ENCODE measurements at places on chromosomes 4 and X.

GRCh38 chr4:762211-763190, 56.9 kb downstream of the PCGF3 start:
- no peak for DNase-seq

DNA sequence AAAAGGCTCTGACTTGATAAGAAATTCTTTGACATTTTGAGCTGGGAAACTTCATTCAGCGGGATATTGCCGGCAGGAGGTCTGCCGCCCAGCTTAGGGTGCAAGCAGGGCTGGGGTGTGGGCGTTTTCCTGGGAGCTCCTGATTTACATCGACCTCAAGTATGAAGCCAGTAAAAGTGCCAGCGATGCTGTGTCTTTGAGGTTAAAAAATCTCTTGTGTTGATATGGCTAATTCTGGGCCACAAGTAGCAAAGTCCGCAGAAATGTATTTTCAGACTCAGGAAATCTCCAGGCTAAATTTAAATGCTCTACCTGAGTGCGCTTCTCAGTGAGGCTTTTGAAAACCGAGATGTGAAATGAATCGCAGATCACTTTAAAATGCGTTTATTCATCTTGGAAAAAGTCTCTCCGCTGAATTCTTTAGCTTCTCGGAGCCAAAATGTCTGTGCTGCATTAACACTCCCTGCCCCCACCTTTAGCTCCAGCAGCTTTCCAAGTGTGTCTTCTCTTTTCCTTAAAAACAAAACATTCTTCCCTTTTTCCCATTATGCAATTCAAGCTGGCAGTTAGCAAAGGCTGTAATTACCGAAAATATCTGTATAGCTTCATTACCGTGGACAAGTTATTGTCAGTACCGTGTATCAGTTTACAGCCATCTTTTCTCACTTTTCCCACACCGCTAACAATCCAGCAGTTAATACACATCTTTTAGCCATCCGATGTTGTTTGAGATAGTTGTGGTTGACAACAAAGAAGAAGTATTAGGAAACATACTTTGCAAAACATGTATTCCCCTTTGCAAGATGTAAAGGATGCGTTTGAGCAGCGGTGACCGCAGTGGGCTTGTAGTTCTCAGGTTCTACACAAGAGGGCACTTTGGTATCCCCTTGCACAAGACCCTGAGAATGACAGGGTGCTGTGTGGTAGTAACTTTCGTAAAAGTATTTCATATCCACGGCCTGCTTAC, 136.0 kb upstream of the STX18 start:
- peak; percentile 34 for DNase-seq

DNA sequence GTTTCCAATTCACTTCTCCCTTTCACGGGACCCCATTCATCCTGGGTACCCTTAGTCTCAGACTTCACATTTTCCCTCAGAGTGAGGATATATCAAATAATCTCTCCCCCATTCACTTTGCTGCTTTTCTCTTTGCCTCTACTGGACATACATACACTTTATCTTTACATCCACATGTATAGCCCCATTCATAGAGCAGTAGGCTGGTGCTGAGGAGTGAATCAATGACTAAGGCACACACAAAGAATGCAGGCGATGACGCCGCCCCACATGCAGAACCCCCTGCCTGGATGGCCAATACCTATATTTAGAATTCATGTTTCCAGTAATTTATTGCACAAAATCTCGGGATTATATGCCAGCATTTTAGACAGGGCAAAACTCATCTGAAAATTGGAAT, 554.3 kb upstream of the TENM3 start:
- no peak for DNase-seq

GRCh38 chr4:78336093-78336943, 215.3 kb upstream of the ANXA3 start:
- no peak for DNase-seq

DNA sequence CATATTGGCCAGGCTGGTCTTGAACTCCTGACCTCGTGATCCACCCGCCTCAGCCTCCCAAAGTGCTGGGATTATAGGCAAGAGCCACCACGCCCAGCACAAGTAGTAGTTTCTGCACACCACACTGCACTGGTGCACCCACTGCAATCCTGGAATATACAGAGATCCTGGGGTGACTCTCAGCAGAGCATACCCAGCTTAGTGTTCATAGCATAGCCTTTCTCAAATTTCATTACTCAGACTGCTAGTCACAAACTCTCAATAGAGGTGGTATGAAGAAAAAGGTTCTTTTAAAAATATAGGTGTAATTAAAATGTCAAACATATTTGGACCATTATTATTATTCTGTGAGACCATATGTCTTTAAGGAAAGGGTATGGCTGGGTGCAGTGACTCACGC, 6.2 kb upstream of the ARHGAP10 start:
- DNase-seq = no peak

DNA sequence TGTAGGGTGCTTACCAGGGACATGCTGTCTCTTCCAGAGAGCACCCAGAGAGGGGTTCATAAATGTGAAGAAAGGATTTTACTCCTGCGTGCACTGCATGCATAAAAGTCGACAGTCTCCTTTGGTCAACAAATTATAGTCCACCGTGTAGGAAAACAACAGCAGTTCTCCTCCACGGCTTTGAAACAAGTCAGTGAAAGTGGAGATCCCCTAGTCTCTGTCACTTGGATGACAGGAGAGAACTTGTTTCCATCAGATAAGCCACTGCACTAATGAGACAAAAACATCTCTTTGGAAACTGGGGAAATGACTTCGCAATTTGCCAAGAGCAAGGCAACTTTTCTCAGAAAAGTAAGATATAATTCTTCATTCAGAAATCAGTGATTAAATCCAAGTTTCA, 9.7 kb downstream of the UNC5C start:
- no peak for DNase-seq

- no peak for DNase-seq
Observed at GRCh38 chr4:57018980-57019379, 40.3 kb downstream of the POLR2B start.

GRCh38 chr4:40331961-40332360, 3.2 kb upstream of the CHRNA9 start:
- no peak for DNase-seq

DNA sequence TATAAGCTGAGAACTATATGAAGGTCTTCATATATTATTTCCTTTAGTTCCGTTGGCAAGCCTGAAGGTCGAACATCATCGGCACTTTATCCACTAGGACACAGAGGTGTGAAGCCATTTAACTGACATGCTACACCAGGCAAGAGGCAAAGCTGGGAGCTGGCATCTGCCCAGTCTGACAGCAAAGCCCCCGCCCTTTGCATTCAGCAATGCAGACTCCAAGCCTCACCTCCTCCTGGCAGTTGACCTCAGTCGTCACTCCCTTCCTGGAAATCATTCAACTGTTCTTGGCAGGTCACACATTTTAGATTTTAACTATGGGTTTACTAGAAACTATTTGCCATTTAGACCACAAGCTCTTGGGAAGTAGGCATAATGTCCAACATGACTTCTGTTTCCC, 135.8 kb upstream of the FRG1 start:
- no peak for DNase-seq

DNA sequence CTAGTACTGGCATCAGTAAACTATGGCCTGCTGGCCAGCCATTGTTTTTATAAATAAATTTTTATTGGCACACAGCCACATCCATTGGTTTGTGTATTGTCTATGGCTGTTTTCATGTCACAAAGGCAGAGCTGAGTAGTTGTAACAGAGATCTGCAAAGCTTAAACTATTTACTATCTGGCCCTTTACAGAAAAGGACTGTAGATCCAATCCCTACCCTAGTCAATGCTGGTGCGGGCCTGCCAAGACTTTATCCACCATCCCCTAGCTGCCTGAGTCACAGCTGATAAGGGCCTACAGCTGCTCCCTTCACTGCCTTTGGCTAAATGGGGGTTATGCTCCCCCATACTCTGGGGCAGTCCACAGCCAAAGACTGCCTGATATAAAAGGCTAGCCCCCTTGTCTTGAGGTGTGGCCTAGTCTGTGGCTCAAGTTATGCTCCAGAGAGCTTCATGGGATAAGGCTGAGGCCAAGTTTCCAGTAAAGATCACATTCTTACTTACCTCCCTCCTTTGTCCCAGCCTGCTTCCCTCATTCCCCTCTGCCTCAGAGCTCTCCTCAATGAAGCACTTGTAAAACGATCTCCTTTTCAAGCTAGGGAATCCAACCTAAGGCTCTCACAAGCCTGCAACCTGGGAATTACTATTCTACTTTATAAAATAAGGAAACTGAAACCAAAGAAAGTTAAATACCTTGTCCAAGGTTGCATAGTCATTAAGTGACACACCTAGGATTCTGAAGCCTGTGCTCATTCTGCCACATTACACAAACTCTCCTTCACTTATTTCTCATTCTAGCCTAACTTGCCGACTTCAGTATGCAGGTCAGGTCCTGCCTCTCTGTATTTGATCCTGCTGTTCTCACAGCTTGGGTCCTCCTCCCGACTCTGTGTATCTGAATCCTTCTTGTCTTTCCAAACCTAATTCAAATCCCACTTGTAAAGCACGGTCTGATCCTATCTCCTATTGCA, 20.7 kb downstream of the ACE2 start:
- DNase-seq = no peak

GRCh38 chrX:139304471-139304870, 226.1 kb upstream of the F9 start:
- DNase-seq = no peak

DNA sequence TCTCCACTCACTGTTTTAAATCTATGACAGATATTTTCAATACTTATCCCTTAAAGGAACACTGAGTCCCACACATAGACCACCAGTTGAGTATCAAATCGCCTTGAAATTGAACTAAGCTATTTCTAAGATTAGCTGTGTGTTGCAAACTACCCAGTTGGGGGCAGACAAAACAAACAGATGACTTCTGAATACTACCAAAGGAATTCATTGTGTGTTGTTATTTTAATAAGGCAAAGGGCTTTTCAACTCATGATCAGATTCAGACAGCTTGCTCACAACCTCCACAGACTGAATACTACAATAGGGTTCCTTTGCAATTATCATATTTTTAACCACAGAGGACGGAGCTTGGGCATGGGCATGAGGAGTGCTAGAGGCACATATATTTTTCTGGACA, 283.0 kb upstream of the GPC4 start:
- peak; percentile 9 for DNase-seq

Data from stromal cell of bone marrow (primary cell).